Activated naive CD4-positive, alpha-beta T cell treated with anti-CD3 and anti-CD28 coated beads, Interleukin-2, amount 50 U/mL, for 72 hours (primary cell): ENCODE measurements at places on chromosomes 11 and 22. TPM values are rescaled to one million over a fixed set of nuclear protein-coding genes. Genes with fewer than 3 reads are reported as not detected.

- DNase-seq = no peak
Observed at GRCh38 chr22:46589141-46589748, 30.9 kb upstream of the GRAMD4 start.

DNA sequence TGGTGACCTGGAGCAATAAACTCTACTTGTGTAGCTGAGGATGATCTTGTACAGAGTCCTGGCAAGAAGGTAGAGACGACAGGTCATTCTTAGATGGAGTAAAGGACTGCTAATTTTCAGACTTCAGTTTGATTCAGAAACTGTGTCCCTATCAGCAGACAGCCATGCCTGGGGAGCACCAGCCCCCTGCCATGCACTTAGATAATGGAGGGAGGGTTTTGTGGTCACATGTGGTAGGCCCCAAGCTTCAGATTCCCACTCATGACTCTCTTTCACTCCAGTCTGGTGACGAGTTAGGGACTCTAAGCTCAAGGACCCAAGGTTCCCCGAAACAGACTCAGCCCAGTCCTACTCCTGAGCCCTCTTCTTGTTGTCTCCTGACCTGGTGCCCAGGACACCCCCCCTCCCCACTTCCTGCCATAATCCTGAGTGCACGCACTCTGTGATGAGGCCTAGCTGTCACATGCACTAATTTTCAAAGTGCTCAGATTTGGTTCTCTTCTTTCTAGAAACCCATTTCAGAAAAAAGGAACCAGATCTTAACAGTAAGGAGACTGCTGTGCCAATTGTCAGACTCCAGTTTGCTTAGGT, 10.2 kb upstream of the AMPD3 start:
- DNase-seq = peak; percentile 62

Gene TSGA10IP
- not detected for total RNA-seq

GRCh38 chr11:40269865-40270264, 1189.6 kb downstream of the LRRC4C start:
- no peak for DNase-seq

DNA sequence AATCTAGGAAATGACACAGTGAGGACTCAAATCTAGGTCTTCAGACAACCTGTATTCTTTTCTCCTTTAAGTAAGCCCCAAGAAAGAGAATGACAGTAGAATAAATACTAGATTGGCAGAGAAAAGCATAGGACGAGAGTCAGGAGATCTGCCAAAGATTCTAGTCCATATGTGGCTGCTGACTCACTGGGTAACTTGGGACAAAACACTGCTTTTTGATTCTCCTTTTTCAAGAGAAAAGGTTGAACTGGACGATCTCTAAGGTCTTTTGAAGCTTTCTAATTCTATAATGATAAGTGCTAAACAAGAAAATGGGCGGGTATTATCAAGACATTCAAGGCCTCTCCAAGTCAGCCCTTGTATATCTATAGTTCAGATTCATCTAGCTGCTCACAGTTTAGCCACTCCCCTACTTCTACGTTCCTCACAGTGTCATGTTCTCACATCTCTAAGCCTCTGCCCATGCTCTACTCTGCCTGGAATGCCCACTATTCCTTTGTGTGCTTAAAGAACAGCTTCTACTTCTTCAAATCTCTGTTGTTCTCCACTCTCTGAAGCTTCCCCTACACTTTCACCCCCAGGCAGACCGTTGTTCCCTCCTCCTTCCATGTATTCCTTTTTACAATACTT, 53.0 kb downstream of the RELT start:
- no peak for DNase-seq

Gene LRRN4CL
- 0.49 TPM for total RNA-seq

GRCh38 chr22:39475337-39475736, 18.5 kb downstream of the MGAT3 start:
- DNase-seq = no peak
